ENCODE measurements at places on chromosomes 12 and 14.

DNA sequence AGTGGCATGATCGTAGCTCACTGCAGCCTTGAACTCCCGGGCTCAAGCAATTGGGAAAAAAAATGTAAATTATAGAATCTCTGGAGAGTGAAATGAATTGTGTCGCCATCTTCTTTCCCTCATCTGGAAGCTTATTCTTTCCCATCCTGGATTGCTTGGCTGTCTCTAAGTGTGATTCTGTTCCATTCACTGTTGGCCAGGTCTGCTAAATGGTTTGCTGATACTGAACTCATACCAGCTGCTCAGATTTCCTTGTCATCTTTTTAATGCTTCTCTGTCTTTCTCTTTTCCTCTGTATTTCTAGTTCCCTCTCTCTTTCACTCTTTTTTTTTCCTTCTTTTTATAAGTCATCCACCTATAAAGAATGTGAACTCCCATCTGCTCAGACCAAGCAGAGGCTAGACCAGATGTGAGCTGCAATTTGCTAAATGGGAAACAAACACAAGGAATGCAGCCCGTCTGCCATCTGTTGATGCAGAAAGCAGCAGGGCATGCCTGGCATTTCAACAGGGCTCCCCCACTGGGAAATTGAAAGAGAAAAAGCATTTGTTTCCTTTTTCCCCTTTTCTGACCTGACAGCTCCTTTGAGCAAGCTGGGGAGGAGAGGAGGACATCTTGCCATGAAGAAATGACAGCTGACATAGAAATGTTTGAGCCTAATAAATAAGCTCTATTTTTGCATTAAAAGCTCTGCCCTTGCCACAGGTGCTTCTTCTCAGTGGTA is 1823.6 kb upstream of the FLRT2 start:
- peak; percentile 98 for DNase-seq

DNA sequence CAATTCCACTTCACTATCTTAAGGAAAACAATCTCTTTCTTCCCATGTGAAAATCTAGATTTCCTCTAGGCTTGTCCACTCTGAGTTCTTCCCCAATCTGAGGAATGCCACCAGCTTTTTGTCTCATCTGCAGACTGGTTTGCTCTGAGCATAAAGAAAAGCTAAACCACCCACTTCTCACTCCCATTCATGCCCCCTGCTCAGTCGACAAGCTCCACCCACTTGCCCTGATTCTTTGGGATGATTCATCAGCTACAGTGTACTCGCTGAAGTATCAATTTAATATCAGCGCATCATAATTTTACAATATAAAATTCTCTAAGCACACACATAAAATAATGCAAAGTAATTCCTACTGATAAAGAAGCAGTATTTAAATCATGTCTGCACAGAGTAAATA is 209.1 kb downstream of the GRIN2B start:
- no peak for DNase-seq

DNA sequence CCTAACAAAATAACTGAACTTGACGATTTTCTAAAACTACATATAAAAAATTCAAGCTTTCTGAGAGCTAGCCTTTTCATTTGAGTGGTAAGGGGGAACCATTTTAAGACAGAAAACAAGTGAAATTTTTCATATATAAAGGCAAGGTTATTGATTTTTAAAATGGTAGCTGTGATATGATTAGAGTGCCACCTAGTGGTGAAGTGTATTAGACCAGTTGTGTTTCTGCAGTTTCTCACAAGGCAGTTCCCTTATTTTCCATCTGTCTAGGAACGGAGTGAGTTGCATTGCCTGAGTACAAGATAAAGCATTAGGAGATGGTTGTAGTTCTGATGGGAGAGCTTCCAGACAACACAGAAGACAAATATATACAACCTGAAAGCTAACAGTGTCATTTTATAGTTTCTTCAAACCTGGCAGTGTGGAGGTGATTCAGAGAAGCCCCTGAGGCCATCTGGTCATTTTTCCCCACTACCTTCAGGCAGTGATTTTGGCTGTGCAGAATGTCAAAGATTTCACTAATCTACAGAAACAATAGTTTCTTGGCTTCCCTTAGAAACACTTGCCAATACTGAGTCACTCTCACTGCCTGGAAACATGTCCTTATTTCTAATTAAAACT is 180.8 kb downstream of the C12orf50 start:
- peak; percentile 75 for DNase-seq

DNA sequence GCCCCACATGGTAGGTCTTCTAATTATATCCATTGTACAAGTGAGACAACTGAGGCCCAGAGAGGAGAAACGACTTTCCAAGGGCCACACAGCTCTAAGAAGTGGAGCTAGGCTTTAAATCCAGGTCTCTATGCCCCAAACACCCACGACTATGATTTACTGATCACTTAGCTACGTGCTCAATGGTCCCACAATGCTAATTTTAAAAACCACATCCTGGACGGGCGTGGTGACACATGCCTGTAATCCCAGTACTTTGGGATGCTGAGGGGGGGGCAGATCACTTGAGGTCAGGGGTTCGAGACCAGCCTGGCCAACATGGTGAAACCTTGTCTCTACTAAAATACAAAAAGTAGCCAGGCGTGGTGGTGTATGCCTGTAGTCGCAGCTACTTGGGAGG is 8.4 kb upstream of the MLEC start:
- DNase-seq, result no peak

DNA sequence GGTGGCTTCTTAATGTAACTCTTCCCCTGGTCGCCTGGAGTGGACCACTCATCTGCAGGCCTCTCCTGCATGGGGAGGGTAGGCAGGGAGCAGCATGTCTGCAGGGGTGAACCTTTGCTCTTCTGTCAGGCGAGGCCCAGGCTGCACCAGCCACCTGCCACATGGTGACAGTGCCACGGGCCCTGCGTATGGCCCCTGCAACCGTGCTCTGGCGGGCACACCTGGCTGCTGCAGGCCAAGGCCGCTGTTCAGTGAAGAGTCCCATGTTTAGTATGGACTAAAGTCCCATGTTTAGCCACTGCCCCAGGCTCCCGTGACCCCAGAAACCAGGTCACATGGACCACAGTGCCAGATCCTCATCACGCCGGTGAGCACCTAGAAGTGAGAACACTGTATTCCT is 187.0 kb downstream of the ADGRD1 start:
- no peak for DNase-seq

- no peak for DNase-seq
Observed at GRCh38 chr12:49882248-49882850, 21.4 kb downstream of the FAIM2 start.

DNA sequence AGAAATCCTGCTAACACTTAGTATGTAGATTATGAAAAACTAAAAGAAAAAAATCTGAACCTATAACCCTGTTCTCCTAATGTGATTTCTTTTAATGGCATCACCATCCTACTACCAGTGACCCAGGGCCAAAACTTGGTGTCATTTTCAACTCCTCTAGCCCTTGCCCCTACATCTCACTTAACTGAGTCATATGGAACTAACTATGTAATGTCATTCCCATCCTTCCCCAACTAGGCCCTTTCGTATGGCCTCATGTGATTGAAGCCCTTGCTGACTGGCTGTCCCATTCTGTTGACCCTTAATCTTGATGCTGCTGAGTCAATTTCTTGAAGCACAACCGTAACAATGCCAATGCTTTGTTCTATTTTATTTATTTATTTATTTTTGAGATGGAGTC is 7.6 kb downstream of the DMAC2L start:
- DNase-seq, result no peak

GRCh38 chr14:78519863-78520262 is 349.7 kb downstream of the NRXN3 start:
- DNase-seq, result no peak

DNA sequence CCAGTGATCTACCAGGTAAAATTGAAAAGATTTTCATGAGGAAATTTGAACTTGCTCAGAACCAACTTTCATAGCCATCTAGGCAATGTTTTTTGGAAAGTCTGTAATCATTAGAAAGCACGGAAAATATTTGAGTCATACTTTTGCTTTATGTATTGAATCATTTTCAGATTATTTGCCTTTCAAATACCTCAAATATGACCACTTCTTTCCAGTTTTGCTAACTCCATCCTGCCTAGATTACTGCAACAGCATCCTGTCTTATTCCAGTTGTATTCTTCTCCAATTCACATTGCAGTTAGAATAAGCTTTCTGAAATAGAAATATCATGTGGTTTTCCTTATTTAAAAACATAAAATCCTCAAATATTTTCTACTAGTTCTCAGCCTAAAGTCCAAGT is 239.8 kb upstream of the FAR2 start:
- DNase-seq, result no peak

- no peak for DNase-seq
Observed at GRCh38 chr14:104858811-104859426, 6.1 kb upstream of the CEP170B start.

DNA sequence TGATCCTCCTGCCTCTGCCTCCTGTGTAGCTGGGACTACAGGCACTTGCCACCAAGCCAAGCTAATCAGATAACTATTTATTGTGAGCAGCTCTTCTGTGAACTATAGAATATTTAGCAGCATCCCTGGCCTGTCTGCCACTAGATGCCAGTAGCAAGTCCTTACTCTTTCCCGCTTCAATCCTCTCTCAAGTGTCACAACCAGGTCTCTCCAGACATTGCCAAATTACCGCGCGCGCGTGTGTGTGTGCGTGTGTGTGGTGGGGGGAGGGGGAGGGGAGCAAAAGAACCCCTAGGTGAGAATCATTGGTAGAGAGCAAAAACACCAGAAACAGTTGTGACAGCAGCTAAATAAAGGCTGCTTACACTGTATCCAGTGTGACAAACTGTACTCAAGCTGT is 49.9 kb downstream of the PPP2R5E start:
- DNase-seq, result peak; percentile 25

- peak; percentile 17 for DNase-seq
Observed at GRCh38 chr12:20549108-20549719, 145.9 kb upstream of the SLCO1C1 start.

DNA sequence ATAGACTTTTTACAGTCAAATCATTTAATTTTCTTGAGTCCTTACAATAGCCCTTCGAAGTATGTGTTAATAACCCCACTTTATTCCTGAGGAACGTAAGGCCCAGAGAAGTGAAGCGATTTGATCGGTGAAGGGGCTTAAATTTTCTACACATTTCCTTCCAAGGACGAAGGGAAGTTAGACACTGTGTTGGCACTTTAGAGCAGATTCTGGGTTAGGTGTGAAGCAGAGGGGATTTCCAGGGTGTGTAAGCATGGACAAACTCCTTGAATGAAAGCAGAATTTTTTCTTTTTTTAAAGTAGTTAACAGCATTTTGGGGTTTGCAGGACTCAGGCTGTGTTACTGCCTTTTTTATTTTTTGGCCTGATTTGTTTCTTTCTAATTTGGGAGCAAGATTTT is 38.9 kb downstream of the PRORP start:
- no peak for DNase-seq

DNA sequence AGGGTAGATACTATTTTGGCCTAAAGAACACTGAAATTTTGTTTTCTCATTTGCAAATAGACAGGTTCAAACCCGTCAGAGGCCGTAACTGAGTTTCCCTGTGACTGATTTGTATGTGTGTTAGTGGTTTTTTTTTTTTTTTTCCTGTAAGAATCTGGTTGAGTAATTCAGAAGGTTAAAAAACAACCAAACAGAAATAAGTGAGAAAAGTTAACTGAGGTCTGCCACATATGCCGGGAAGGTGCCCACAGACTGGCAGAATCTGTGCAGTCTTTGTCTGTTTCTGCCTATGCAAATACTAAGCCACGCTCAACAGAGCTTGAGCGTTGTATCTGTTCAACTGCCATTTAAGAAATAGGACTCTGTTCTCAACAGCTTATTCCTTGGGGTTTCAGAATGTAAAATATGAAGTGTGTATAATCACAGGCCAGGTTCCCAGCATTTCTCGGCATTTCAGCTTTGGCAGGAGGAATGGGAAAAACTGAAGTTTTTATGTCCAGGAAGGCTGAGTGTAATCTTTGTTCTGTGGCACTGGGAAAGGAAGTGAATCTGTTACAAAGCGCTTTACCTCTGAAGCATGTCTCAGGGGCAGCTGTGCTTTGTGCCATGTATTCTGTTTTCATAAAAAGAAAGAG is 181.9 kb downstream of the PRKCH start:
- DNase-seq, result no peak

GRCh38 chr14:105091054-105091516 is 25.9 kb upstream of the GPR132 start:
- DNase-seq, result peak; percentile 49

- DNase-seq, result peak; percentile 82
Observed at GRCh38 chr12:3236345-3237187, 159.4 kb downstream of the TSPAN9 start.

DNA sequence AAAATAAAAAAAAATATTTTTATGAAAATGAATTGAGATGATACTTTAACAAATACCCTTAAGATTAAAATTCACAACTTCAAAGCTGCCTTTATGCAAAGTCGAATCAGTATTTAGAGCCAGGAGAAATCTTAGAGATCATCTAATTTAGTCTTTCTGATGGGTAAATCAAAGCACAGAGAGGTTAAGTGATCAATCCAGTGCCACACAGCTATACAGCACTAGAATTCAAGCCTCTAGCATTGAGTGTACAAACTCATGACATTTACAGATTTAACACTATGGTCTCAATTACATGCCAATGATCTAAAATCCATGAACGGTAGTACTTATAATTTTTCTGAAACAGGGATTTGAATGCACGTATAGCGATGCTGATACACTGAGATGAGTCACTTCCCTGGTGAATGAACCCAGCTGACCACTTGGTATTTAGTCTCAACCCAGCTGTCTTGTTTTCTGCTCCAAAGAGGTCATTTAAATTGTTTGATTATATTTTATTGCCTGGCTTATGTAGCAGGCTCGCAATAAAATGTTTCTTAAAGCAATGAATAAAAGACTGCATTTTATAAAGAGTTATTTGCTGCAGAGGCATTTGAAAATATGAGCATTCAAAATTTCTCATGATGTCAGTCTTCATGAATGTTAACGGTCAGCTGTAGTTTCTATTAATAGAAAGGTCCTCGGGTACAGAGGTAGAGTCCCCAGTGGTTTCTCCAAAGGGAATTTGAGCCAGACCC is 152.4 kb upstream of the PRICKLE1 start:
- DNase-seq, result no peak

DNA sequence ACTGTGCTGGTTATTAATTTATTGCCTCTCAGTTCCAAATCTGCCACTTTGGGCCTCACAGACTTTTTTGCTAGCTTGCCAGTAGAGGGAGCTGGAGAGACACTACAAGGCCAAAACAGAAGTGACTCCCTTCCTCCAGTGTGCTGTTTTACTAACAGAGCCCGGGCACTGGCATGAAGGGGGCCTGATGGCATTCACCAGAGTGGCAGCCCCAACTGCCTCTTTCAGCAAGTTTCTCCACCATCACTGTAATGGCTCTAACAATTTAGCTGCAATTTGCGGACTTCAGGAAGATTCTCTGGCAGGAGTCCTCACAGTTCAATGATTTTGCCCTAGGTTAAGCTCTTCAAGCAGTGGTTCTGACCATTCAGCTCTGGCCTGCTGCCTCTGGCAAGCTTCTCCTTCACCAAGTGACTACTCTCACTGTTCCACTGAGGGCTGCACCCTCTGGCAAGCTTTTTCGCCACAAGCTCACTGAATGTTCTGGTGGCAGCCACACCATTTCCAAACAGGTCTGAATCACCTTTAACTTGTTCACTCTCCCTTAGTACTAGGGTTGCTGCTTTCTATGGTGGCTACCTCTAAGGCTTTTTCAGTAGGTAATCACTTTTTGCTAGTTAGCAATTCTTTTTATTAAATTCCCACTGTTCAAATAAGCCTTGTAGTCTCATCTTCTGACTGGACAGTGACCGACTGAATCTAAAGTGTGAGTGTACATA is 104.9 kb downstream of the ZC3H14 start:
- DNase-seq, result peak; percentile 93

All from NCI-H1694 treated with DMSO at 0.1 percent for 48 hours (cell line).